ENCODE measurements at places on chromosomes 5 and 9.

DNA sequence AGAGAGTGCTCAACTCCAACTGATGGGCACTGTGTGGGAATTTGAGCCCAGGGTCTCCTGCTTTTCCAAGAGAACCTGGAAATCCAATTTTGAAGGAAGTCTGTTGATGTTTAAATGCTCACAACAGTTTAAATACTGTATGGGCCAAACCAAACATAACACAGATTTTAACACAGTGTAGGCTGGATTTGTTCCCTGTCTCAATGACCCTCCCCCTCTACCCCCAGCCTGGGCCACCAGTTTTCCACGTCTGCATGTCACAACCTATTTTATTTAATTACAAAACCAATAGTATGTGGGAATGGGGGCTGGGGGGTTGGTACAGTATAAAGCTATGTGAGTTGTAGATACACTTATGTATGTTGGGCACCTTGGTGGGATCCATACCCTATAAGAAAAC, 11.7 kb downstream of the PALM2AKAP2 start:
- DNase-seq = no peak

DNA sequence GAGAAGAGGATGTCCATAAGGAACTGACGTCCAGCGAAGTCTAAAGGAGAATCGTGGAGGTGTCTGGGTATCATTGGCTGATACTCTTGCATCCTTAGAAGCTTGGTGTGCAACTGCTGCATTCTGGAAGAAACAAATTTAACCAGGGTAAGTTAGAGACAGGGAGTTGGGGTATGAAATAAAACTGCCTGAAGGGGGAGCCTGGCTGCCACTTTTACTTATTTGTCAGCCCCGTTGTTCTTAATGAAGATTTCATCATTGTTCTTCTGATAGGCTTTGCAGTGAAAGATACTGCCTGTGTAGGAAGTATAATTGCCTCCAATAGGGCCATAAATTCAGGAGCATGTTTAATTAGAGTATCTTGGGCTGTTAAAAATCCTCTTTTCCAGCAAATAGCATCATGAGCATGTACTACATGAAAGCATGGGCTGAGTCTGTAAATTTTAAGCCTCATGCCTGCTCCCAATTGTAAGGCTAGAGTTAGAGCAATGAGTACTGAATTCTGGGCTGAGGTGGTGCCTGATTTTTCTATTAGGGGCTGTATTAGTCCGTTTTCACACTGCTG, 1264.5 kb upstream of the ACO1 start:
- DNase-seq = peak; percentile 21

GRCh38 chr5:61965490-61965889, 340.5 kb upstream of the KIF2A start:
- no peak for DNase-seq

GRCh38 chr5:175013251-175013650, 288.9 kb downstream of the MSX2 start:
- no peak for DNase-seq

DNA sequence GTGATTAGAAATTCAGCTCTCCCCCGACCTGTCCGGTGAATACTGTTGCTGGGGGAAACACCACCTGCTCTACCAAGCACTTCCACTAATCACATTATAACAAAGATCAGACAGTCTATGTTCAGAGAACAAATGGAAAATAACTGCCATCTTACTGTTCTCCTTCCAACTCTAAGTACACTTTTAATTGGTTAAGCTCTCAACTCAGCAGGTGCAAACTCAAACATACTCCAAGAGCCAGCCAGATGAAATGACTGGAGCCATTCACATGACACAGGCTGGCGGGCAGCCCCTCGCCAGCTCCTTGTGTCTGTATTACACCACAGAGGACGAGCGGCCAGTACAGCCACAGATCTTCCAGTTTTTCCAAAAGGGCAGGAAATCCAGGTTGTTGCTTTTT, 16.1 kb downstream of the LIFR start:
- DNase-seq = no peak

DNA sequence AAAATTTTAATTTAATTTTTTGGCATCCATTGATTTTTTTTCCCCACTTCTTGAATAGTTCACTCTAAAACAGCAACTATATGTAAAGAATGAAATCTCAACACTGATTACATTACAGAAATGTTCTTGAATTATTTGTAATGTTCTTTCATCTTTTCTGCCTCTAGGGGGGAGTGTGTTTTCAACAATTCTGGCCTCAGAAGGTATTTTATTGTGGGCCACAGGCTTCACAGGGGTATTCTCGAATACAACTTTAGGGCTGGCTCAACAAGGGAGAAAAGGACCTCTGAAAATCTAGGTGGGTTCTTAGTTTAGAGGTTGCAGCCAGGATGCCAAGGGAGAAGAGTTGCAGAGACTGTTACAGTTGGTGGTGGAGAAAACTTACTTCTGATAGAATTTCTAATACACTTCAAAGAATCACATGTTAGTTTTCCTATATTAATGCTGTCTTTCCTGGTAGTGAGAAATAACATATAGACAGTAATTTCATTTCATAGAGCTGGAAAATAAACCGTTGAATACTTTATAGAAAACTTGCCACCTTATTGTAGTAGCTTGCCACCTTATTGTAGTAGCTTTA, 3.6 kb upstream of the NPR3 start:
- DNase-seq = no peak

DNA sequence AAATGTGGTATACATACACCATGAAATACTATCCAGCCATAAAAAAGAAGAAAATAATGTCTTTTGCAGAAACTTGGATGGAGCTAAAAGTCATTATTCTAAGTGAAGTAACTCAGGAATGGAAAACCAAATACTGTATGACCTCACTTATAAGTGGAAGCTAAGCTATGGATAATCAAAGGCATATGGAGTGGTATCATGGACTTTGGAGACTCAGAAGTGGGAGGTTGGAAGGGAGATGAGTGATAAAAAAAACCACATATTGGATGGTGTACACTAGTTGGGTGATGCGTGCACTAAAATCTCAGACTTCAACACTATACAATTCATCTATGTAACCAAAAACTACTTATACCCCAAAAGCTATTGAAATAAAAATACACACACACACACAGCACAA, 24.5 kb downstream of the ADAMTS12 start:
- no peak for DNase-seq

GRCh38 chr9:23643656-23644258, 182.3 kb downstream of the ELAVL2 start:
- DNase-seq = no peak

DNA sequence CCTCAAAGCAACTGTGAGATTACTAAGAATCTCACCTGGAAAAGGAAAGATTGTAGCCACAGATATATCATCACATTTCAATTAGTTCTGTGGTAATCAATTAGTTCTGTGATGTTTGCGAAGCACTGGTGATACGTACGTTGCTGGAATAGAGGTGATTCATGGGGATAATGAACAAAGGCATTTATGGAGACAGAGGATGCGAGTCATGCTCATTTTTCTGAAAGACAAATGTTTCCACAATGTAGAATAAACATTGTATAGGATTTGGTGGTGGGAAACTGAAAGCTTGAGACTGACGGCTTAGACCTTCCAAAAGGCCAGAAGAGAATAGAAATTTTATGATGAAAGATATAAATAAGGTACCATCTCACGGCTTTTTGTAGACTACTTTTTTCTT, 507.3 kb upstream of the TYRP1 start:
- DNase-seq = no peak

DNA sequence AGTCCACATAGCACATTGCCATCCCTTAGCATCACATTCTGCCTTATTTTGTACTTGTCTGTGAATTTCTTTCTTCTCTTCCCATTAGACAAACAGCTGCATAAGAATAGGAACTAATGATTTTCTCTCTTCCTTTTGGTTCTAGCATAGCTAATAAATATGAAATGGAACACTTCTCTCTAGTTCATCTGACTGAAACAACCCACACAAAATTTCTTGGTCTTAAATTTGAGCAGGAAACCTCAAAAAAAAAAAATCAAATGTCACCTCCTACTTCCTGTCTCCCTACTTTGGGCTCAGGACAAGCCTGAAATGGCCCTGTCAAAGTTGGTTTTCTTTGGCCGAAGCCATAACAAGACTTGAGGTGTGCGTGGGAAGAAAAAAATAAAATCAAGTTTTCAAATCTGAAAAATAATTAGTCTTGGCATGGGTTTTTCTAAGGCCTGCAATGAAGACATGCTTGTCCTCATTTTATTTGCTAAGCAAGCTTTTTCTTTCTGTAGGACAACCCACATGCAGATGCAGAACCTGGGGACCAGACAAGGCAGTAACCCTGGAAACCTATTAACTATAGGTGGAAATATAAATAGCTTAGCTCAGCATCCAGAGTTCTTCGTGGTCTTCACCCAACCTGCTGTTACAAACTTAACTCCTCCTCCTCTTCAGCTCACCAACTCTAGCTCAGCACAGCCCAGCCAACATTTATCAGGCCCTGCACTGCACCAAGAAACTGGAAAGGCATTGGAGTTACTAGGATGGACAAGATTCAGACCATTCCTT, 523.5 kb upstream of the KLF4 start:
- DNase-seq = no peak

- no peak for DNase-seq
These were observed 425.3 kb downstream of the TLR4 start for GRCh38 chr9:118129541-118129940.

DNA sequence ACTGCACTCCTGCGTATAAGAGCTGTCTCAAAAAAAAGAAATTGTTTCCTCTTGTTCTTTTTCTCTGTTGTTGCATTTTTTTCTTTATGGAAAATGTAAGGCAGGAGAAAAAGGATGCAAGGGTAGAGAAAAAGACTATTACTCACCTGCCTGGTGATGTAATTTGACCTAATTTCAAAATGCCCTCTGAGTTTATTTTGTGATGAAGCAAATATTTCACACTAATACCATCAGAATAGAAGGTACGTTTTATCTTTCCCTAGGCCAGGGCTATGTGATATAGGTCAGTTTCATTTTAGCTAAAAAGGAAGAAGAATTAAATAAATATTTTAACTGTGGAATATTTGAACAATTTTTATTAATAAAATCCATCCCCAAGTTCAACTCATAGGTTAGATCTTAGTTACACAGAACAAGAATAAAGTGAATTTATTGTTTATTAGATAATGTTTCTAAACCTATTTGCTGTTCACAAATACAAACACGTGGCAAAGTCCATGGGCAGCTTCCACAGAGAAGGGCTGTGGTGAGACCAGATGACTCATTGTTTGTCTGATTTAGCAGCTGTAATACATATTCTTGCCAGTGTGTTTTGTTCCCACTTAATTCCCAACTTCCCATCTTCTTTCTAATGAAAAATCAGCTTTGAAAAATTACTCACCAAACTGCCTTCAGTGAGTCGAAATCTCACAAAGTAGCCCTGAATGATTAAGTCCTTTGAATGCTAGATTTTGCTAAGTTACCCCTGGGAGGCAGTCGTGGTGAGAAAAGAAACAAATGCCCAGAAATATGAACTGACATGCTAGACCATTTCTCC, 52.8 kb upstream of the CCDC112 start:
- no peak for DNase-seq

DNA sequence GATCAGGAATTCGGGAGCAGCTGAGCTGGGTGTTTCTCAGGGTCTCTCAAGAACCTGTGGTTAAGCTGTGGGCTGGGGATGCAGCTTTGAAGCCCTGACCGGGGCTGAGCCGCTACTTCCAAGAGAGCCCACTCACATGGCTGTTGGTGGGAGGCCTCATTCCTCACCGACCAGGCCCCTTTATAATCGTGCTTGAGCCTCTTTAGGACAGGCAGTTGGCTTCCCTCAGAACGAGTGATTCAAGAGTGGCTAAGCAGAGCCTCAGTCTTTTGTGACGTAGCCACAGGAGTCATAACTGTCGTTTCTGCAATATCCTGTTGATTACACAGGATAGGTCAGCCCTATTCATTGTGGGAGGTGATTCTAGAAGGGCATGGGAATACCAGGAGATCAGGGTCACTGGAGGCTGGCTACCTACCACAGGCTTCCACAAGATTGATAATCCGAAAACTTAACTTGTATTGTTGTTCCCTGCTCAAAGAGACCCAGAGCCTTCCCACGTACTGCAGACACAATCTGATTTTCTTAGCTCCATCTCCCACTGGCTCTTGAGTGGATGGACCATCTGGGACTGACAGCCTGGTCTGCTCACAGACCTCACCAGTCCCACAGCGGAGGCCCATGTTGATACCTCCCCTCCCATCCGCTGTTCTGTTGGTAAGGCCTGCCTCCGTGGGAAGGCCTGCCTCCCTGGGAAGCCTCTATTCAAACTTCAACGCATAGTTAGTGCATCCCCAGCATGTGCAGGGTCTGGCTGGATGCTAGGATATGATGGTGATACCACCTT, 3.0 kb upstream of the ERGIC1 start:
- DNase-seq = no peak

GRCh38 chr9:3809724-3810123, 283.9 kb upstream of the RFX3 start:
- no peak for DNase-seq

GRCh38 chr5:13932561-13932960, 11.9 kb downstream of the DNAH5 start:
- no peak for DNase-seq

DNA sequence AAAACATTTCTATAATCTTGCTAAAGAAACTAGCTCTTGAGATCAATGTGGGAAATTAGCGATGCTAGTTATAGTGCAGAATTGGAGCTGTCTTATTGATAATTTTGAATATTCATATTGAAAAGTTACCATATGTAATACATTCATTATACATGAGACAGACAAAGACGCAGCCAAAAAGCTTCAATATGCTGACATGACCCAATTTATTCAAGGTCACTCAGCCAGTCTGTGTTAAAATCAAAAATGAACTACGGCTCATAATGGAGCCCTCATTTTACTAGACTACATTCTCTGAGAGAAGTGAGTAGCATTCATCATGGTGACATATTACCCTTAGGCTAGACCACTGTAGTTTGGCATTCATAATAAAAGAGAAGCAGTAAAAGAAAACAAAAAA, 107.3 kb upstream of the GABRG2 start:
- no peak for DNase-seq
